ENCODE measurements at places on chromosomes 3 and 15. TPM values are rescaled to one million over a fixed set of nuclear protein-coding genes. Genes with fewer than 3 reads are reported as not detected.

DNA sequence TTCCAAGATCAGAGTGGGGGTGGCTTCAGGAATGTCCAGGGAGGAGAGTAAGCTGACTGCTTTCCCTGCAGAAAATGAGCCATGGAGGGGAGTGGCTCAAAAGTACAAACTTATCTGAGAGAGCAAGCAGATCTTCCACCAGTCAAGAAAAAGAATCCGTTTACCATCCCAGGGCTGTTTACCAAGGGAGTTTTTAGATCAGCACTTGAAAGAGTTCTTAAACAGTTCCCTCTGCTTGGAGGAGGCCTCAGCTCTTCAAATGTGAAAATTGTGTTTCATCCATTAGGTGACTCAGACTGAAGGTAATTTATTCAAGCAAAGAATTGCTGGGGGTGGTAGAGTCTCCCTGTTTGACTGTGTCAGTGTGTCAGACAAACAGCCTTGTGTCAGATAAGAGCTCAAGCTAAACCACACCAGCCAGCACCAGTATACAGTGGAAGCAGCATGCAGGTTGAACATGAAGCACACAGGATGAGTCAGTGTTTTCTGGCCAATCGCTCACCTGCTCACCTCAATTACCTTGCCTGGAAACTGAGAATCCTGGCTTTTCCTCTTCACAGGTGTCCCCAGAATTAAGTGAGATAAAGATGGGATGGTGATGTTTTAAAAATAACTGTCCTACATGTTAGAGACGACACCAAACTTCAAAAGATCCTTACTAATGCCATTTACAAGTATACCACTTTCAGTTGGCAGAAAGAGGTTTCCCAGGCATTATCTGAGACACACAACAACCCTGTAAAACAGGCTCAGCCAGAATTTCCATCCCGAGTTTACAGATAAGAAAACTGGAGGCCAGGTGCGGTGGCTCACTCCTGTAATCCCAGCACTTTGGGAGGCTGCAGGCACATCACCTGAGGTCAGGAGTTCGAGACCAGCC is 21.7 kb downstream of the SH3BP5 start:
- peak overlapping the region; percentile 44 for H3K4me3 ChIP-seq
- peak; percentile 71 for DNase-seq
- H3K36me3 ChIP-seq, result no peaks in the 10 kb centered on the region

DNA sequence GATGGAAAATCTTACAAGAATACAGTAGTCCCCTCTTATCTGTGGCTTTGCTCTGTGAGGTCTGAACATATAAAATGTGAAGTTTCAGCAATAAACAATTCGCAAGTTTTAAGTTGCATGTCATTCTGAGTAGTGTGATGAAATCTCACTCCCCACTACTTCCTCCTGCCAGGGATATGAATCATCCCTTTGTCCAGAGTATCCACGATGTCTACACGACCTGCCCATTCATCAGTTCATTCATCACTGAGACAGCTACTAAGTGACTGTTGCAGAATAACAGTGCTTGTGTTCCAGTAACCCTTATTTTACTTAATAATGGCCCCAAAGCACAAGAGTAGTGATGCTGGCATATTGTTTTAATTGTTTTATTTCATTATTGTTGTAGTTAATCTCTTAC is 489.2 kb upstream of the UBE2E2 start:
- H3K27me3 ChIP-seq, result no peaks in the 10 kb centered on the region
- no peaks in the 10 kb centered on the region for H3K4me1 ChIP-seq
- DNase-seq, result no peak
- no peak overlapping the region for H3K27ac ChIP-seq
- H3K36me3 ChIP-seq, result no peaks in the 10 kb centered on the region

- H3K27ac ChIP-seq, result no peak overlapping the region
- H3K36me3 ChIP-seq, result peaks cover 8% of the 10 kb centered on the region
- no peak overlapping the region for H3K4me3 ChIP-seq
- DNase-seq, result no peak
- peaks cover 53% of the 10 kb centered on the region for H3K4me1 ChIP-seq
Observed at GRCh38 chr3:43021186-43021585, 42.1 kb downstream of the GASK1A start.

DNA sequence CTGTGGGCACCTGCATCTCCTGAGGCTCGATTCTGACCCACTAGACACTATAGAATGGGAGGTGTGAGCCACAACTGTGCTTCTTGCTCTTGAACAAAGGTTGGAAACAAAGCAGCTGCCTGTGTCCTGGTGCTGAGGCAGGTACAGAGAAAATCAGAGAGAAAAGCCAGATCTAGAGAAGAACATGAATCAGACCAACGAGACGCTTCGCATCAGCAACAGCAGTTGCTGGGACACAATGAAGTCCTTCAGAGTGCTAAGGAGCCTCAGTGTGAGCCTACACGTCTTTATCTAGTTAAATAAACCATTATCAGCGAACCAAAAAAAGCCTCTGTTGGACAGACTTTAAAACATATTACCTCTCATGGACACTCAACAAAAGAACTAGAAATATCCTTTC is 86.3 kb upstream of the MEX3B start:
- no peak overlapping the region for H3K27ac ChIP-seq
- H3K27me3 ChIP-seq, result no peaks in the 10 kb centered on the region
- peaks cover 25% of the 10 kb centered on the region for H3K36me3 ChIP-seq
- H3K4me1 ChIP-seq, result peaks cover 10% of the 10 kb centered on the region

GRCh38 chr15:42070279-42070975 is 23.9 kb downstream of the PLA2G4D start:
- no peak overlapping the region for H3K4me3 ChIP-seq
- no peaks in the 10 kb centered on the region for H3K4me1 ChIP-seq
- peaks cover 11% of the 10 kb centered on the region for H3K27me3 ChIP-seq

- no peak overlapping the region for H3K27ac ChIP-seq
- no peak for DNase-seq
- no peaks in the 10 kb centered on the region for H3K36me3 ChIP-seq
- no peaks in the 10 kb centered on the region for H3K27me3 ChIP-seq
Observed at GRCh38 chr3:178255315-178255714, 280.9 kb upstream of the KCNMB2 start.

DNA sequence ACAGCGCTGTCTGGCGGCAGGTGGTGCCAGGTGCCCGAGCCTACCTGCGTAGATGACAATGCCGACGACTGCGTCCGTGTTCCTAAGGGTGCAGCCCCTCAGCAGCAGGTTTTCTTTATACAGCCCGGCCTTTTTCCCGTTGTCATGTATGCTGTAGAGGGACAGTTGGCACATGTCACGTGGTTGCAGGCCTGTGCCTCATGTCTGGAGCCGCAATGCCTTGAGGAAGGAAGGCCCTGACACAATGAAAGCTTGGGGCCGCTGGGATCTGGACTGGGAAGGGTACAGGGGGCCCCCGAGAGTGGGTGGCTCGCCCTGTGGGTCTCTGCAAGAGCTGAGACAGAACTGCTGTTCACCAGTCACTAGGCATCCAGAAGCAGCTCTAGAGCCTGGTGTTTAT is 136.0 kb downstream of the ATP10A start:
- H3K27ac ChIP-seq, result no peak overlapping the region
- H3K27me3 ChIP-seq, result no peaks in the 10 kb centered on the region
- no peak overlapping the region for H3K4me3 ChIP-seq
- peaks cover 5% of the 10 kb centered on the region for H3K36me3 ChIP-seq

DNA sequence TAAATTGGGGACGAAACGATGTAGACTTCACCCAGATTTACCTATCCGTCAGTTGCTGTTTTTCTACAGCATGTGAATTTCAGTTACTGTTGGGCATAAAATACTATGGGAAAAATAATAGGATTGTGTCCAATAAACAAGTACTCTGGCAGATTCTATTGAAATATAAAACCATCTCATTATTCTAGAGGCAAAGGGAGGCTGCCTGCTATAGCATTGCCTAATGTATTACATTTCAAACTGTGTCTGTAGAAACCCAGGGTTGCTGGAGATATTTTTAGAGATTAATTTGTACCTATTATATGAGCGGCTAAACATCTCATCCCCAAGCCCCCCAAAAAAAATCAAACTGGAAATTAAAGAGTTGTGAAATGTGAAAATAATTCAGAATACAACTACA is 159.6 kb upstream of the IL12A start:
- no peak for DNase-seq
- H3K4me3 ChIP-seq, result no peak overlapping the region
- no peaks in the 10 kb centered on the region for H3K27me3 ChIP-seq
- H3K36me3 ChIP-seq, result no peaks in the 10 kb centered on the region
- no peak overlapping the region for H3K27ac ChIP-seq
- no peaks in the 10 kb centered on the region for H3K4me1 ChIP-seq

The CCR1 gene
- total RNA-seq, result not detected

The BSN gene
- 0.10 TPM for total RNA-seq

The LMAN1L gene
- 0.14 TPM for total RNA-seq

The ADAM10 gene
- 91.8 TPM for total RNA-seq

The MYLK gene
- total RNA-seq, result not detected

The FBXW12 gene
- total RNA-seq, result not detected

Data from activated naive CD8-positive, alpha-beta T cell treated with anti-CD3 and anti-CD28 coated beads for 36 hours (primary cell).